NCI-H524 treated with DMSO at 0.1 percent for 48 hours (cell line): ENCODE measurements at places on chromosomes 1 and 21.

- no peak for DNase-seq
Observed at GRCh38 chr1:27632387-27633297, 2.3 kb downstream of the FGR start.

- no peak for DNase-seq
Observed at GRCh38 chr1:194155962-194156361, 969.5 kb upstream of the B3GALT2 start.

DNA sequence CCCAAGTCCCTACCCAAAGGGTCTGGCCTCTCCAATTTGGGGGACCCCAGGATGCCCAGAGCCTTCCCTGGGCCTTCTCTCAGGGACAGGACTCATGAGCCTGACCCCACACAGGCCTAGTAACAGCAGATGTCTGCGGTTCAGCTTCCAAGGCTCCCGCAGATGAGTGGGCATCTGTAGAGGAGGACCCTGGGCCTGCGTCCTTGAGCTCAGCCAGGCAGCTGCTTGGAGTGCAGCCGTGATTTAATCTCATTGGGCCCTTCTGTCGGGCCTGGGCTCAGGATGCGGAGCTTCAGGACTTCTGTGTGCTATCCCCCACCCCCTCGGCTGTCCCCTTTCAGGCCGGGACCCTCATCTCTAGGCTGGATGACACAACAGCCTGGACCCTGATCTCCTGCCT lies 35.4 kb downstream of the IGSF21 start:
- peak; percentile 63 for DNase-seq

- no peak for DNase-seq
Observed at GRCh38 chr1:147723691-147724323, 36.6 kb downstream of the GJA5 start.

- no peak for DNase-seq
Observed at GRCh38 chr1:159921700-159922504, 3.4 kb downstream of the TAGLN2 start.

- DNase-seq: no peak
Observed at GRCh38 chr1:232017057-232017456, 390.5 kb downstream of the DISC1 start.

DNA sequence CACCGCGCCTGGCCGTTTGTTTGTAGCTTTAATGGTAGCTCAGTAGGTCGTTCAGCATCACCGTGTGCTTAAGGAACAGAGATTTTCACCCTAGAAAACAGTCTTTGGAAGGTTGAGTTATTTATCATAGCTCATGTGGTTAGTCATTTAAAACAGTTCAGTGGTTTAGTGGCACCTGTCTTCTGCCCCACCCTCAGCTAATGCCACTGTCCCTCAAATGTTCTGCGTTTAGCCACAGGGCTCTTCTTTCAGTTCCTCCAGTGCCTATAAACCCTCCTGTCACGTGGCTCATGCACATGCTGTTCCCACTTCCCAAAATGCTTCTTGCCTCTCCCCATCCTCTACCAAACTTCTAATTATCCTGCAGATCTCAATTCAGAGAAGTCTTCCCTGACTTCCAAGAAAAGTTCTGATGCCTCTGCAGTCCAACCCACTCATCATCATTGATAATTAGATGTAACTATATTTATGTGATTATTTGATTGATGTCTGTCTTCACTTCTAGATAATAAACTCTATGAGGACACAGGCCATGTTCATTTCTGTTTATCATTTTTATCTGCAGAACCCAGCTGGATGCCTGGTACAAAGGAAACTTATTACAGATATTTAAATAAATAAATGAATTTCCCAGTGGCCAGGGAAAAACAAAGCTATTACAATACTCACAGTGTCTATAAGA lies 14.4 kb upstream of the DIPK1A start:
- no peak for DNase-seq

- no peak for DNase-seq
Observed at GRCh38 chr1:20913242-20913641, 126.1 kb upstream of the HP1BP3 start.

DNA sequence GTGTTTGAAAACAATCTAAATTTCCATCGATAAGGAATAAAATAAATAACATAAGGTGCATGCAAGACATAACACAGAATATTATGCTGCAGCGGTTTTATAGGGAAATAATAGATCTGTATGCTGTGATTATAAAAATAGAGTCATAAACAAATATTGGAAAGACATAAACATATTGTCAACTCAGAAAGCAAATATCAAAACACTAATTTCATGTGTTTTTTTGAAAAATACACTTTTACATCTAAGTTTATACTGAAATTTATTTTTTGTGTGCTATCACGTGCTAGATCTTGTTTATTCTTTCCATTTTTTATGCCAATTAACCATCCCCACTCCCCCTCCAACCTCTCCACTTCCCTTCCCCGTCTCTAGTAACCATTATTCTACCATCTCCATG lies 9.4 kb downstream of the OR6K3 start:
- no peak for DNase-seq

DNA sequence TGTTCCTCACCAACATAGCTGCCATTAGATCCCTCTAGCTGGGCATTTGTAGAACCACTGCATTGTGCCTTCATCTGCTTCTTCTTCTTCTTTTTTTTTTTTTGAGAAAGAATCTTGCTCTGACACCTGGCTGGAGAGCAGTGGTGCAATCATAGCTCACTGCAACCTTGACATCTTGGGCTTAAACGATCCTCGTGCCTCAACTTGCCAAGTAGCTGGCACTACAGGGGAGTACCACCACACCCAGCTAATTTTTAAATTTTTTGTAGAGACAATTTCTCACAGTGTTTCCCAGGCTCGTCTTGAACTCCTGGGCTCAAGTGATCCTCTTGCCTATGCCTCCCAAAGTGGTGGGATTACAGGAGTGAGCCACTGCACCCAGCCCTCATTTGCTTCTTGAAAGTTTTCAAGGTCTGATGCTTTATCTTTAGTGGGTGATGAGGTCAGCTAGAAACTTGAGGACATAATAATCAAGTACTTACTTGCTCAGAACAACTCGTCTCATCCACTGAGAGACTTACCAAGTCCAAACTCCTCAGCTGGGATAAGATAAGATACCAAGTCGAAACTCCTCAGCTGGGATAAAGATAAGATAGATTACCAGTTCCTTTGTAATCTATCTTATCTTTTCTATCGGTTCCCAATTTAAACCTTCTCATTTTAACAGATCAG lies 71.5 kb downstream of the MACF1 start:
- no peak for DNase-seq

- no peak for DNase-seq
Observed at GRCh38 chr1:181086926-181087325, 1.6 kb upstream of the IER5 start.

DNA sequence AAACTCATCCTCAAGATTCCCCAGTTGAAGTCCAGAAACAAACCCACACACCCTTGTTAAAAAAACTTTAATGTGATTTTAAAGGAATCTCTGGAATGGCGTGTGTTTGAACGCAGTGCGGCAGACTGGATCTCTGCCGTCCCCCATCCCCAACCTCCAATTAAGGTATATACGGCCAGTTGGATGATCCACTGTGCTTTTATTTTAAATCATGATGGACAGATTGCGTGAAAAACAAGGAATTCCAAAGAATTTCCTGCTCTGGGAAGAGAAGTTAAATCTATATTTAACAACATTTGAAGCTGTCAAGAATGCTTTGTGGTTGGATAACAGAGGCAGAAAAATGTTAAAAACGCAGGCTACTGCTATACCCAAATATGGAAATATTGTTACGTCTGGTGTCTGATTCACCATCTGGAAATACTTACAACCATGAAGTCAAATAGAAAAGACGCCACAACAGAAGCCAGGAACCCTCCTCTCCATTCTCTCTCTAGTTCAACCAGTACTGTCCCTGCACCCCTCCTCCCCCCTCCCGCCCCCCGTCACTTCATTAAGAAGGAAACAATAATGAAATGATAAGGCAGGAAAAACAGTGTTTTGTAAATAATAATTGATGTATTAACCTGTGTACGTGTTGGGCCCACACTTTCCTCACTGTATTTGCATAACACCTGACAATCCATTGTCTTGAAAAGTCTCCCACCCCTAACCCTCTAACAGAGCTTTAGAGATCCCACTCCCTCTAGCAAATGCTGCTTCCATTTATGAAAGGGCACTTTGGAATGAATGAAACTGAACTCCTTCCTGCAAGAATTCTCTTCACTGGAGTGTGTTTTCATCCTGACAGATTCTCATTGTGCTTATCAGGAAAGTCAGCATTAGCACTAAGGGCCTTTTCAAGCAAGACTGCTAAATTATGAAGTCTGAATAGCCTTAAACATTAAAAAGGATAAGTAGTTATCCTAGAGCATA lies 2.0 kb upstream of the CCN1 start:
- DNase-seq: no peak

- no peak for DNase-seq
Observed at GRCh38 chr1:176566004-176566975, 103.3 kb downstream of the PAPPA2 start.
